ENCODE measurements at places on chromosomes 2 and 18. TPM values are rescaled to one million over a fixed set of nuclear protein-coding genes. Genes with fewer than 3 reads are reported as not detected.

- DNase-seq = no peak
Measured at GRCh38 chr18:36735130-36735529, 93.7 kb downstream of the TPGS2 start.

GRCh38 chr2:26767129-26767528 is 3.0 kb downstream of the SLC35F6 start:
- DNase-seq = no peak

DNA sequence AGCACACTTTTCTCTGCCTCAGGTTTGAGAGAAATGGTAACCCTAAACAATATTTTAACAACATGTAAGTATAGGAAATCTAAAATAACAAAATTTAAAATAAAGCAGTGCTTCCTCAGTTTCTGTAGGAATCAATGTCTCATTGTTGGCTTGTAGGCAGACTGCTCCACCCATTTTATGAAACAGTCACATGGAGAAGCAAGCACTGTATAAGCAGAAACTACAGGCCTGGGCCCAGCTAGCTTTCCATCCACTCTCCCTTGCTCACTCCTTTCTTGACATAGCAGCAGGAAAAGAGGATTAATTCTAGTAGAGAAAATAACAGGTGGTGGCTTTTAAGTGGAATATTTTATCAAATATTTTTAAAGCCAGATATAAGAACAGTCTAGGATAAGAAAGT is 97.2 kb downstream of the PLEKHM3 start:
- DNase-seq = no peak

GRCh38 chr2:235934774-235935484 is 233.3 kb downstream of the GBX2 start:
- DNase-seq = no peak

The SPDYA gene
- polyA plus RNA-seq = not detected

The GAD1 gene
- polyA plus RNA-seq = 4.1 TPM

- DNase-seq = no peak
Measured at GRCh38 chr2:128264881-128265607, 53.6 kb downstream of the HS6ST1 start.

The NR4A2 gene
- 3.1 TPM for polyA plus RNA-seq

DNA sequence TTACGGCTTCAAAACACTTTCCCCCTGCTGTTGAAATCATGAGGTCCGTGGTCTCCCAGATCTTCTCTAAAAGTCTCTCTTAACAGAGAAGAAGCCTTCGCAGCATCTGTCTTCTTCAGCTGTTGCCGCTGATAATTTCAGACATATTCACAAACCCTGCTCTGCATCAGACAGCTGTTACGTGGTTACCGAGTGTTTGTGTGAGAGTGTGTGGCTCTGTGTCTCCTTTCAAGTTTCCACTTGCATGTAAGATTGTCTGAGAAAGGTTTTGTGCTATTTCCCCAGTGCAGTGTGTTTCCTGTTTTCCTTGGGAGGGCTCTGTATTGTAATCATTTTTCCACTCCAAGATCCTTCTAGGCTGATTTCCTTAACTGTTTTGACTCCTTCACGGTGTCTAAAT is 32.8 kb downstream of the MAIP1 start:
- DNase-seq = no peak

DNA sequence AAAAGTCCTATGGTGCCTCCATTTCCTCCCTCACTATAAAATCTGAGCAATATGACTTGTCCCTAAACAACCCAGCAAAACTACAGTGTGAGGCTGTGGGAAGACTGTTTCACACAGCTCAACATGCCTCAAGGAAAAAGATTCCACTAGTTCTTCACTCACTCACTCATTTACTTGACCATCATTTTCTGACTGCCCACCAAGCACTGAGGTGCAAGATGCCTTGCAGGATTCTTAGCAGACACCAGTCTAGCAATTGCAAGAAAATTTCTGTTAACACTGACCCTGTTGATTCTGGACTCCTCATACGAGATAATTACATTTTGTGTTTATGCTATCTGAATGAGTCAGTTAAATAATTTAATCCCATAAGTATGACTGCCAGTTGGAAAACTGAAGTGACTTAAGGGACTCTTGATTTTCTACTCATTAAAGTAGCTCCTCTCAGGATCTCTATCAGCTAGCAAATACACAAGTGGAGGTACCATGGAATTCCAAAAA is 51.9 kb upstream of the PCBP1 start:
- DNase-seq = no peak

GRCh38 chr2:224442071-224442967 is 40.4 kb upstream of the FAM124B start:
- peak; percentile 70 for DNase-seq

The SPATA3 gene
- polyA plus RNA-seq = not detected

- no peak for DNase-seq
Measured at GRCh38 chr2:119943058-119943457, 69.8 kb upstream of the EPB41L5 start.

DNA sequence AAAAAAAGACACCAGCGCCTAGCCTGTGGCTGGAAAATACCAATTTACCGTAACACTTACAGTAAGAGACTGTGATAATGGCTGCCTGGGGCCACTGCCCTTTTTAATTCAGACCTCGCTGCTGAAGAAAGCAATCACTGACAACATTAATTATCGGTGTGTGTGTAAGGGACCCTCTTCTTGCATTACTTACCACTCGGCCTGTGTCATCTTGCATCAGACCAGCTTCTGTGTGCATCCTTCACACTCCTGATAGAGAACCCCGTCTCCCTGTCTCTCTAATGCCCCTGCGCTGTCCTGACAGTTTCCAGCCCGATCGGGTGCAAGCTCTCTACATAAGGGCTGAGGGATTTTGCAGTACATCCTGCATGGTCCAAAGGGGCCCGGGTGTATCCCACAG is 124.4 kb downstream of the ZNF516 start:
- no peak for DNase-seq

DNA sequence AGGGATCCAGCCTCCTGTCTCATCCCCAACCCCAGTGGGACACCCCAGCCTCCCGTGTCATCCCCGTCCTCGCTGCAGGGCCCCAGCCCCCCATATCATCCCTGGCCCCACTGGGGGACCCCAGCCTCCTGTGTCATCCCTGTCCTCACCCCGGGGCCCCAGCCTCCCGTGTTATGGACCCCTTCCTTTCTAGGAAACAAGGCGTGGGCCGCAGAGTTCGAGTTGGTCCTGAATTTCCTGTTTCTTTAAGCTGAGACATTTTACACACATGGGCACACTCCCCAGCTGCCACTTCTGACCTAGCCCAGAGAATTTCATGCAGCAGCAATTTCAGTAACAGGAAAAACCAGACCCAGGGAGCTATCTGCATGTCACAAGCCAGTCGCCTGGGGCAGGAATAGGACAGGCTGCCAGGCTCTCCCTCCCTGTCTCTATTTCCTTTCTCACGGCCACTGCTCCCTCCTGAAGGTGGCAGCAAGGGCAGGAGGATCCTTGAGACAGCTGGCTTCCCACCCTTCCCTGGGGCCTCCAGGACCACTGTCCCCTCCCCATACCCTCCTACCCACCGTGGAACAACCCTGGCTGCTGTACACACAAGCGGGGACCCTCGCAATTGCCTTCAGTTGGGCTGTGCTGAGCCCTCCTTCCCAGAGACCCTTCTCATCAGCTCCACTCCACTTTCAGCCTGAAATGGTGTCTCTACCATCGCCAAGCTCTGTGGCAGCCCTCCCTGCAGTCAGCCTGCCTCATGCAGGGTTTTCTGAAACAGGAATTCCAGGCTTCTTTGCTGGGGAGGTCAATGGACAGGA is 141.9 kb upstream of the ID2 start:
- DNase-seq = peak; percentile 79

- no peak for DNase-seq
Measured at GRCh38 chr18:62389761-62390481, 64.8 kb downstream of the TNFRSF11A start.

- DNase-seq = peak; percentile 59
Measured at GRCh38 chr18:25289001-25289631, 62.9 kb downstream of the ZNF521 start.

DNA sequence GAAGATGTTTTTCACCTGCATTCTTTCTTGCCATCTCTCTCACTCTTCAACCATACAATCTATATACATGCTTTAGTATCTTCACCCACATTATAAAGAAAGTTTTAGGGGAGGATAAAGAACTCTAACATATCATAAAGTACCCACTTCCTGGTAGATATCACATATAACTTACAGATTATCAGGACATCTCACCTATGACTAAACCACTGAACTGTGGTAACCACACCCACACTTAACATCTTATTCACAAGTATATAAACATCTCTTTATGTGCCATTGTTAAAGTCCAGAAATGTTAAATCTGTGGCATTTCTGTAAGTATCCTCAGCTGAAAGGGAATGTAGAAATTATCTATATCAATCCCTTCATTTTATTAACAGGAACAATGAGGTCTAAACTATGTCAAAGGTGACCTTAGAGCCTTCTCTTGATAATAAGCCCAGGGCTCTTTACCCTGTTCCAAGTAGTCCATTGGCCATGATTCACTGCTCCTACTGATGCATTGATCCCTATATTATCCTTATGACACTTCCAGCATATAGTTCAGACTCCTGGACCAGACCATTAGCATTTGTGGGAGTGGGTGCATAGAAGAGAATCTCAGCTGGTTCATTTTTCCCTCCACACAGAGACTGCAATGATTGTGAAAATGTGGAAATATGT is 182.4 kb downstream of the SUCLG1 start:
- DNase-seq = no peak

DNA sequence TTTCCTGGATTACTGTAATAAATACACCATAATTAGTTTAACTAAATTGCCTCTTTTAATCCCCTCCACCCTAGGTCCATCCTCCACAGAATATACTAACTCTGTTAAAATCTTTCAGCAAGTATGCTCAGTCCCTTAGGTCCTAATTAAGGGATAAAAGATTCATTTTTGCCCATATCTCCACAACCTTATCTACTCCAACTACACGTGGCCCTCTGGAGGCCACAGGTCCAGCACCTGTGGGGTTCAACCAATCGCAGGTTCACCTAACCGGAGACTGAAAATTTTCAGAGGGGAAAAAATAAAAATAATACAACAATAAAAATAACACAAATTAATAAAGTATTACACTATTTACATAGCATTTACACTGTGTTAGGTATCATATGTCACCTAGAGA is 86.4 kb downstream of the MAP4K3 start:
- no peak for DNase-seq

The ATP6V1C2 gene
- polyA plus RNA-seq = 38.0 TPM

DNA sequence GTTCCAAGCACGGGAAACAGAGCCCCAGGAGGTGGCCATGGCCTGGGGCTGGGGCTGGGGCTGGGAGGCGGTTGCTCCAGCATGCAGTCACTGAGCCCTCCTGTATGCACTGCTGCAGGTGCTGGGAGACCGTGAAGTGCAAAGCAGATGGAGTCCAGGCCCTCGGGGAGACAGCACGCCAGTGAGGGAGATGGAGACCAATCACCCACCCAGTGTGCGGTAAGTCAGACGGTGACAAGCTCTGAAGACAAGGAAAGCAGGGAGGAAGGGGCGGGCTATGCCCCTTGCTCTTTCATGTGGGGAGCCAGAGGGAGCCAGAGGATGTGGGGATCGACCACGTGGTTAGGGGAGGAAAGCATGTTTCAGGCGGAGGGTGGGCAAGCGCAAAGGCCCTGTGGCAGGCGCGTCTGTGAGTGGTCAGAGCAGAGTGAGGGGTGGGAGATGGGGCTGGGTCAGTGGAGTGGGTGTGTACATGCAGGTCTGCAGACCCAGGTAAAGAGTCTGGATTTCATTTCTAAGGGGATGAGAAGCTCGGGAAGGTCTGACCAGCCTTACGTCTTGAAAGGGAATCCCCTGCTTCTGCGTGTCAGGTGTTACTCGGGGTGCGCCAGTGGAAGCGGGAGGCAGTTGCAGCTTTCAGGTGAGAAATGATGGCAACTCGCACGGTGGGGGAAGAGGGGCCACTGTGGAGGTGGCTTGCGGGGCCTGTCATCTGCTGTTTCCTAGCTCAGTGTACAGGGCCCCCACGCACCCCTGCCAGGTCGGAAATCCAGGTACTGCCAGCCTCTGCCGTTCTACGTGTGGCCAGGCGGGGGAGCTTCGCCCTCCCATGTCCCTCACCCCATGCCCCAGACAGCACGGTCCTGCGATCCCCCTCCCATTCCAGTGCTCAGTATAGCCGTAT is 19.4 kb downstream of the RRM2 start:
- DNase-seq = no peak

- DNase-seq = no peak
Measured at GRCh38 chr2:119349289-119349688, 17.3 kb downstream of the C2orf76 start.

GRCh38 chr2:212156088-212156487 is 382.5 kb downstream of the ERBB4 start:
- DNase-seq = no peak

DNA sequence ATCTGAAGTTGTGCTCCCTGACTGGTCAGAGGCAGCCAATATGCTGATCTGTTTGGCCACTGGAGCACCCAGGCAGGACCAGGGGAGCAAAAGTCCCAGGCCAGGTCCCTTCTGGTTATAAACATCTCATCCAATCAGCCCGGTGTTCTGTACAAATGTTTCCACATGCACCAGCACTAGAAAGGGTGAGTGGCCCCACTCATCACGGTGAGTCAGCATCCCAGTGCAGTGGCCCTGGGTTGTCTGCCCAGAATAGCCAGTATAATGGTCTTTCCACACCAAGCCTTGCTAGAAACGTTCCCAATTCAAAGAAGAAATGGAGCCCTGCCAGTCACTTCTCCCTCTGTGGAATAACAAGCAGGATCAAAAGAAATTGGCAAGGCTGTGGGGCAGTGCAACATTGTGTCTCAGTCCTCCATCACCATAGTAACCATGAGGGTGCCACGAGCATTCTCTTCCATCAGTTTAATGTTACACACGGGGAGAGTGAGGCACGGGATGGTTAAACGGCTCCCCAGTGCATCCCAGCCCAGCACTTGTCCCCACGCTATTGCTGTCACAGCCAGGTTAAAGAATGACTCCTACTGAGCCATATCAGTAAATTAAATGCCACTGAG is 174.9 kb downstream of the SEPTIN10 start:
- no peak for DNase-seq

DNA sequence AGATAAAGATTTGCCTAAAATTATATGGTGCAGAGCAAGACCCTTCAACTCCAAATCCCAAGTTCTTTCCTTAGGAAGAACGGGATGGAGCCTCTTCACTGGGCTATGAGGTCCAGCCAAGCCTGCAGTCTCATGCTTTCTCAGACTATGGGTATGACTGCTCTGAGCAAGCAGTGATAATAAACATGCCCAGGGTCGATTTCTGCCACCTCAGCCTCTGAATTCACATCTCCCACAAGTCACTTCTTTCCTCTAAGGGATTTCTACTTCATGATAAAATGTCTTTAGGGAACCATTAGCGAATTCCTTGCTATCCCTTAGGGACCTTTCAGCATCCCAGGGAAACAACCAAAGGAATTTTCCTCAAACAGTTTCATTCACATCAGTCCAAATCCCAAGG is 94.8 kb downstream of the GFPT1 start:
- DNase-seq = no peak

- peak; percentile 48 for DNase-seq
Measured at GRCh38 chr2:190530248-190530900, 4.1 kb downstream of the NEMP2 start.

DNA sequence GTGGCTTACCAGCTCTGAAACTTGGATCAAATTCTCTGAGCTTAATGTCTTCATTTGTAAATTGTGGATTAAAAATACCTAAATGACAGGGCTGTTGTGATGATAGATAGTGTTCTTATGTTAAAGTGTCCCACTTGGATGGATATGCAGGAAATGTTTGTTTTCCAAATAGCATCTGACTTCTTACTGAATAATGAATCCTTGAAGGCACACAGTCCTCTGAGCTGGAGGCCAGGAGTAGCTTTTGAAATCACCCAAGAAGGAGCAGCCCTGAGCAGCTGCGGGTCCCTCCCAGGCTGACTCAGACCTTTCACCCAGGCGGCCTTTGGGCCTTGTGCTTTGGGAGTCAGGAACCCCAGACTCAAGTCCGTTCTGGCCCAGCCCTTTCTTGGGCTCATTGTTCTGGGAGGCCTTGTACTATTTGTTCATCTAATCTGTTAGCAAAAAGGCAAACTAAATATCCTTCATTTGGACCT is 173.0 kb upstream of the GATA6 start:
- DNase-seq = peak; percentile 50
